ENCODE measurements at places on chromosomes 3 and 15.

DNA sequence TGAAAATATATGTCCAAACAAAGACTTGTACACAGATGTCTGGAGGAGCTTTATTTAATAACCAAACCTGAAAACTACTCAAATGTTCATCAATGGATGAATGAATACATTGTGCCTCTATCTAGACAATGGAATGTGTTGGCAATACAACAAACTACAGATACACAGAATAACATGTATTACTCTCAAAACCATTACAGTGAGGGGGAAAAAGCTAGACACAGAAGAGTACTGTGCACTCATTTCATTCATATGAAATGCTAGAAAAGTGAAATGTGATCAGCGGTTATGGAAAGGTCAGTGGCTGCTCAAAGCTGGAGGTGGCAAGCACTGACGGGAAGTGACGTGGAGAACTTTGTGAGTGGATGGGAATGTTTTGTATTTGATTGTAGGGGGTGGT lies 13.2 kb downstream of the STOML1 start:
- no peak for DNase-seq

DNA sequence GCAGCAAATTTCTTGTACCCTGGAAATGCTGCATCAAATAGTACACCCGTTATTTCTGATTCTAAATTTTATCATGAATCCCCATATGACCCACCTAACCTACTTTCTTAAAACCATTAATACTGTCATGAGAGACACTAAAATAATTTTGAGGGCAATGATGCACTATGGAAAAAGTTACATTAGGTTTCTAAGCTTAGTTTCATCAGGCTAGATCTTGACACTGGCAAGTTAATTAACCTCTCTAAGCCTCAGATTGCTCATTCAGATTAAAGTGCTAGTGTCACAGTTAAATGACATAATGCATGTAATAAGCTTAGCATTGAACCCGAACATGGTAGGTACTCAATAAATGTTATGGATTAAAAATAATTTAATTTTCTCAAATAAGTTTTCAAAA lies 8.2 kb downstream of the GOLIM4 start:
- DNase-seq, result no peak

DNA sequence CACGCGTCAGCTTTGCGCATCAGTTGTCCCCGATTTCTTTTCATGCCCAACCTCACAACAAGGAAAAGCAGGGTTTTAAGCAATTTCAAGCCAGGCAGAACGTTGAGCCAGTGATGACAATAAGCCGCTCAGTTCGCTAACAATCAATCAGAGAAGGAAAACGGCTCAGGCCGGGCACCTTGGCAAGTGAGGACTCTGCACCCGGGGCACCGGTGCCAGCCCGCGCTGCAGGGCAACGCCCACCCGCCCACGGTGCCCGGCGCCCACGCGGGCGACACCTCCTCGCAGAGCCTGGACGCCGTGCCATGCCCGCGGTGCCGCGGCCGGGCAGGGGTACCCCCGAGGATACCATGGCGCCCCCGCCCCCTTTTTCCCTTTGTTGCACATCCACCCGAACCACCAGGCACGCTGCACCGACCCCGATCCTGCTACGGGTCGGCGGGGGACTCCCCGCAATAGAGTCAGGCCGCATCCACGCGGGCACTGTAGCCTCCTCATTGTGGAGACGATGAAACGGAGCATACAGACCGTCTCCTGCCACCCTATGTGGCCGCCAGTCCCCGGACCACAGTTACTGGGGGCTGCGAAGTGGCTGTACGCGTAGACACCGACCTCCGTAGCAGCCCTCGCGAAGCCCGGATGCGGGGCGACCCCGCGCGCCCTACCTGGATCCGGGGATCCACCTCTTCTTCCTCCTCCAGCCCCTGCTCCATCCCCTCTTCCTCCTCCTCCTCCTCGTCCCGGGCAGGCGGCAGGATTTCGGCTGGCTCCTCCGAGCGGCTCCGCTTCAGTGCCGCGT lies 581 bp downstream of the SH3BP5 start:
- peak; percentile 64 for DNase-seq

- DNase-seq, result no peak
These were observed 6.2 kb downstream of the DISP2 start for GRCh38 chr15:40364251-40364650.

DNA sequence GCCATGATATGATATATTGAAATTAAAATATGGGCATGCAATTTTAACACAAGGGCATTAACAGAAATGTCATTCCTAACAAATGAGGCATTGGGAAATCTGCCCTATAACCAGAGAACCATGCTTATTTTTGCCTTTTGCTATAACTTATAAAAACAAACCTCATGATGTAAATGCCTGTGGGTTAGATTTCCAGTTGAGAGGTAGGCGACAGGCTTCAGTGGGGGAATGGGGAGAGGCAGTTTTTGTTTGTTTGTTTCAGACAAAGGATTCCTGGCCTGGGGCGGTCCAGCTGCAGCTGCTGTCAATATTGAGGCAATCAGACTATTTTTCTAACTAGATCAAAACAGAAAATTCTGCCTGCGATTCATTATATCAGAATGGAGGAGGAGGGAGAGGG lies 490.4 kb upstream of the CFAP20DC start:
- DNase-seq, result peak; percentile 19

DNA sequence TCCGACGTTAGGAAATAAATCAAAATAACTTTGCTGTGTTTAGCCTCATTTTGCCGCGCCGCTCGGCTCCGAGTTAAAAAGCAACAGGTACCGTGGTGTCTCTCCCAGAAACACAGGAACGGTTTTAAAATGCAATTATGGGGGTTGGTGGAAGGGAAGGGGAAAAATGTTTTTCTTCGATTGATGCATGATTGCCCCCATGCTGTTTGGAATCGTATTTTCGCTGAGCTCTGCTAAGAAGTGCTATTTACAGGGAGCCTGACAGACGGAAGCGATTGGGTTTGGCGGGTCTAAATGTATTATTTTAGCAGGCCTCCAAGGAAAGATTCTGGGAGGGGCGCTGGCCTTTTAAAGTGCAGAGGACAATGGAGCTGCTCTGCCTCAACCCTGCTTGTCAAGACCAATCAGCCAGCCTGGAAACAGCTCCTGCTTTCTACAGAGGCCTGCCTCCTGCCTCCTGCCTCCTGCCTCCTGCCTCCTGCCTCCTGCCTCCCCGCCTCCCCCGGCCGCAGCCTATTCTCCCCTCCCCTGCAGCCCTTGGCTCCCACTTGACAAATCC lies 156.7 kb upstream of the TLE3 start:
- DNase-seq, result no peak

DNA sequence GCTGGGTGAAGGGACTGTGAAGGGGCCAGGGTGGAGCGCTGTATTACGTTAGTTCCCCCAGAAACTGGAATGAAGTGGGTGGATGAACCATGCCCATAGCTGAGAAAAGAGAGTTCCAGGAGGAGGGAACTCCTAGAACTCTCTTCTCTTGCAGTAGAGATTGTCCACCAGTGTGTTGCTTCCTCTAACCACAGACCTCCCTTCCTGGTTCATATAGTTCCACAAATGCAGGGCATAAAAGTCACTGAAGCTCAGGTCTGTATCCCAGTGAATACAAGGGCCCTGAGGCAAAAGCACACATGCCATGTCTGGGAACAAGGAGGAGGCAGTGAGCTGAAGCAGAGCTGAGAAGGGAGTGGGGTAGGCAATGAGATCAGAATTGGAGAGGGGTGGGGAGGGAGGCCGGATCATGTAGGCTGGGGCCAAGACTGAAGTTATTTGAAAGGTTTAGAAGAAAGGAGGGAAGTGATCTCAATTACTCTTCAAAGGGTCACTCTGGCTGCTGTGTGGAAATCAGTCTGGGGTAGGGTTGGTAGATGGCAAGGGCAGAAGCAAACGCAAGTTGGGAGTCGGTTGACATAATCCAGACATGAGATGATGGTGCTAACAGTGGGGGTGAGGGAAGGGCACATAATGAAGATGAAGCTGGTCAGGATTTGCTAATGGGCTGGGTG lies 6.5 kb downstream of the A4GNT start:
- DNase-seq, result no peak

- DNase-seq, result no peak
These were observed 121.4 kb upstream of the PHLDB2 start for GRCh38 chr3:111737706-111738086.

DNA sequence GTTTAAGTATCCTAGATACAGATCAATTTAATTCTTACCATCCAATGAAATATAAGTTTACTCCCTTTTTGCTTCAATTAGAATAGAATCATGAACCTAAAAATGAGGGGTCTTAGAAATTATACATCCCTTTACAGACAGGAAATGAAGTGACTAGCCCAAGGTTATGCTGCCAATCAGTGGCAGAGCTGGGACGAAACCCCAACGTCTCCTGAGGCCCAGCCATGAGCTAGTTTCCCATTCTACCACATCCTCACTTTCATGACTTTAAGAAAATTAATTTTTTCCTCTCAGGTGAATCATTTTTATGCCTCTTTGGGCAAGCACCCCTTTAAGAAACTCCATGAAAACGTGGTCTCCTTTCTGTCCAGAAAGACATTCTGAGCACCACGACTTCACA lies 11.2 kb downstream of the LRIG1 start:
- DNase-seq, result no peak

DNA sequence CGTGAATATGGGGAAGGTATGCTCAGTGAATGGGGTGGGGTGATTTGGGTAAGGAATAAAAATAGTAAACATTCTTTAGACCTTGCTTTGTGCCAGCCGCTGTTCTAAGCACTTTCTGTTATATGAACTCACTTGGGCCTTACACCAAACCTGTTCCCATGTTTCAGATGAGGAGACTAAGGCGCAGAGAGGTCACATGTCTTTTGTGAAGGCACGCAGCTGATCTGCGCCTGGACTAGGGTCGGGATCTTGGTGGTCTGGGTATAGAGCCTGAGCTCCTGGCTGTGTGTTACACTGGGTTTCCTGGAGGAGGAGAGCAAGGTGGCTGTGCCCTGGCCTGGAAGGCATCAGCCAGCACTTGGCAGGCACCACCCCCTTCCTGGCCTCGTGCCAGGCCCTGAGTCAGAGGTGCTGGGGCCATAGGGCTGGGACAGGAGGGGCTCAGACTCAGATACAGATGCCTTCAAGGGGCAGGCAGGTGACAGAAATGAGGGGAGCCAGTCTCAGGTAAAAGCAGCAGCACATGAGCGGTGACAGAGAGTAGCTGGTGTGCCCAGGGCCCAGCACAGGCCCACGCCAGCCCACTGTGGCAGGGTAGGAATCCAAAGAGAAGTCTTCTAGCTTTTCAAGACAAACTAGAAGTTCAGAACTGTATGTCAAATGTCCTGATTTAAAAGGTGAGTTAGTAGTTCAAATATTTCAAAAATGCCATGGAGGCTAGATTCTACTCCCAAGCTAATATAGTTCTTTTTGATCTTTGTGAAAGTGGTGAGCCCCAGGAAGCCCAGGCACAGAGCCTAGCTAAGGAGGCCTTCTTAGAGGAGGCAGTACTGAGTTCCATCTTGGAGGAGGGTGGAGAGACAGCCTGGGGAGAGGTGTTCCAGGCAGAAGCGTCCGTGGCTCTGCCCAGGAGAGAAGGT lies 83.1 kb downstream of the DNAJB8 start:
- peak; percentile 52 for DNase-seq

- DNase-seq, result no peak
These were observed 44.9 kb upstream of the GABRG3 start for GRCh38 chr15:26926081-26926480.

DNA sequence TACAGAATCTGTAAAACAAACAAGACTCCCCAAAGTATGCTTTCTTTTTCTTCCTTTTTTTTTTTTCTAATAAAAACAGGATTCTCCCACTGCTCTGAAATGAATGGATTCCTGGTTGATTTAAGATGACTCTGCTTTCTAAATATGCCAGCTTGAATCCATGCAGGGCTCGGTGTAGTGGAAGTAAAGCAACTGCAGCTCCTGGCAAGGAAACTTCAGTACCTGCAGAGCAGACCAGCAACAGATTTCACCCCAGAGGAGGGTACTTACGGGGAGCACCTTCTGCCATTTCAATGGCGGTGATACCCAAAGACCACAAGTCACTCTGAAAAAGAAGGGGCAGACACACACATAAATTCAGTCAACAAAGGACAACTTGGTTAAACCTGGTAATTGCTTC lies 150.5 kb upstream of the SLC2A2 start:
- no peak for DNase-seq

- no peak for DNase-seq
These were observed 79.1 kb downstream of the TOP2B start for GRCh38 chr3:25585361-25586166.

GRCh38 chr3:7421065-7421464 lies 560.1 kb downstream of the GRM7 start:
- no peak for DNase-seq

DNA sequence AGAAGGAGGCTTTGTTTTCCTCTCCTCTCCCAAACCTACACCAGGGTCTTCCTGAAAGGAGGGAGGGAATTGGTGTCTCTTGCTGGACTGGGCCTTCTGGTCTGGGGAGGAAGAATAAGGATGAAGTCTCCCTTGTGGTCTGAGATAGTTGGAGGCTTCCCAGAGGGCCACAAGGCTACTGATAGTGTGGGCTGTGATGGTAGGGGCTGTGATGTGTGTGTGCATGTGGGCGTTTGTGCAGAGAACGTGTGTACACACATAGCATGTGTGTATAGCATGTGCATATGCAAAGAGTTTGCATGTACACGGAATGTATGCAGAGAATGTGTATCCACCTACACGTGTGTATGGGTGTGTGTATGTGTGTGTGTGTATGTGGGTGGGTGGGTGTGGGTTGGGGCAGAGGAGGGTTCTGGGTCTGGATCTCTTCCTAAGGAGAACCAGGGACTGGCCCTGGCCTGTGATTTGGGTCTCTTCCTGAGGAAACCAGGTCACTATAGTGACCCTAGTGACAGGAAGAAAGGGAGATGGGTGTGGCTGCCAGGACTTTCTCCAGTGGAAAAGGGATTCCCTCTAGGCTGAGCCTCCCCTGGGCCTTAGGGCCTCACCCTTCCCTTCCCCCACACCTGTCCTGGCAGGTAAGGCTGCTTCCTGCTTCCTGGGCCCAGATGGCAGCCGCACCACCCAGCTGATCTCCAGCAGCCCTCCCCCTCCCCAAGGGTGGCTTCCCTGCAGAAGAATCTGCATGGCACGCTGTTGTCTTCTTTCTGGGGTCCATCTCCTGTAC lies 1.7 kb downstream of the FLNB start:
- DNase-seq, result no peak

- DNase-seq, result no peak
These were observed 5.6 kb downstream of the CCDC9B start for GRCh38 chr15:40334941-40335795.

DNA sequence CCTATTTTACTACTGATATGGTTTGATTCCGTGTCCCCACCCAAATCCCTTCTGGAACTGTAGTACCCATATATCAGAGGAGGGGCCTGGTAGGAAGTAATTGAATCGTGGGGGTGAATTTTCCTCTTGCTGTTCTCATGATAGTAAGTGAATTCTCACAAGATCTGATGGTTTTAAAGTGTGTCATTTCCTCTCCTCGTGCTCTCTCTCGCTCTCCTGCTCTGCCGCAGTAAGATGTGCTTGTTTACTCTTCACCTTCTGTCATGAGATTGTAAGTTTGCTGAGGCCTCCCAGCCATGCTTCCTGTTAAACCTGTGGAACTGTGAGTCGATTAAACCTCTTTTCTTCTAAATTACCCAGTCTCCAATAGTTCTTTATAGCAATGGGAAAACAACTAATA lies 81.2 kb upstream of the ZBTB20 start:
- DNase-seq, result no peak

Measured in HAP-1 (cell line).